ENCODE measurements at places on chromosomes 11 and 22.

GRCh38 chr11:46381819-46382645, 563 bp downstream of the MDK start:
- no peak for DNase-seq

GRCh38 chr11:14036469-14036868, 73.9 kb downstream of the SPON1 start:
- DNase-seq = no peak

DNA sequence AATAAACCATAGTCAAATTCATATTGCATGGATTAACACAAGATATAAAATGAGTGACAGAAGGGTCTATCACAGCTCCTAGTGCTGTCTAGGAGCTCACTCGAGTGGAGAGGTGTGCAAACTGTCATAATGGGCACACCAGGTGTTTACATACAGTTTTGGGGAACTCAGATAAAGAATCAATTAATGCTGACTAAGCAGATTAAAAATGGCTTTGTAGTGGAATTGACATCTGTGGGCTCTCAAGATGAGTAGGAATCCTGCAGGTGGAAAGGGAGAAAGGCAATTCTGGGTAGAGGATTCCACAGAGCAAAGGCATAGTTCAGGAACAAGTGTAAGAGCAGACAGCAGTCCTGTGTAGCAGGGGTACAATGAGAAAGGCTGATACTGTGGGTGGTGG, 496.2 kb upstream of the CCDC90B start:
- no peak for DNase-seq

GRCh38 chr11:14357881-14358728, 878 bp downstream of the RRAS2 start:
- DNase-seq = peak; percentile 41

GRCh38 chr11:119885861-119886567, 157.0 kb upstream of the NECTIN1 start:
- DNase-seq = no peak

DNA sequence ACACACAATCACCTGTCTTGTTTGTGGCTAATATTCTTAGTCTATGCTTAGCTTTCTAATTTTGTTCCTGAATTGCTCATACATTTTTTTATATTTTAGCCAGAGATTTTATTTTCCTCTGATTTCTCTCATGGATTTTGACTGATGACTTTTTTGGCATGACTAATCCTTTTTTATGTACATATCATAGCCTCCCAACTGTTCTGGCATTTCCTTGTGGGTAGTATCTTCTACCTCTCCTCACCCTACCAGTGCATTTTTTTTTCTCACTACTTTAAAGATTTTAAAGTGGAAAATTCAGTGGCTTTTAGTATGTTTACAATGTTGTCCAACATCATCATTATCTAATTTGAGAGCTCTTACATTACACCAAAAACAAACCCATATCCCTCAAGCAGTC, 84.4 kb upstream of the TENM4 start:
- DNase-seq = no peak

DNA sequence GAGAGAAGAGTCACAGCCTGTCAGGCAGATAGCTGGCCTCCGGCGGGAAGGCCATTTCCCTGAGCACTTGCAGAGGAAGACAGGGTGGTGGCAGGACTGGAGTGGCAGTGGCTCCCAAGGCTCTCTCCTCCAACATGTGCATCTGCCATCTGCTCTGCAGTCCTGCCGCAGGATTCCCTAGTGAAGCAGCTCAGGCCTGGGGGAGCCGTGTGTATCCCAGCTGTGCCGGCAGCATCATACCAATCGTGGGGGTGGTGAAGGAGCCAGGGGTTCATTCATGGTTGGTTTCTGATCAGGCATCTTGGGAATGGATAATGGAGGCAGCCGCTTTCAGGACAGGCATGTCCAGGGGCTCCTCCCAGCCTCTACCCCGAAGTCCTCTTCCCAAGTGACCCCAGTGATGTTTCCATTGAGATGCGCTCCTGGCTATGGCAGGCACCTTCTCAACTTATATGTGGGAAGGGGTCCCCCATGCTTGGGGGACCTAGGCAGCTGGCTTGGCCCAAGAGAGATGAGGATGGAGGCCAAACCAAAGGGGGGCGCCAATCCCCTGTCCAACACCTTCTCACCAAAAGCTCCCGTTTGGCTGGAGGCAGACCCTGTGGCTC, 6.1 kb downstream of the TAGLN start:
- DNase-seq = no peak

- DNase-seq = no peak
Observed at GRCh38 chr11:197741-198235, 4.9 kb downstream of the SCGB1C1 start.

DNA sequence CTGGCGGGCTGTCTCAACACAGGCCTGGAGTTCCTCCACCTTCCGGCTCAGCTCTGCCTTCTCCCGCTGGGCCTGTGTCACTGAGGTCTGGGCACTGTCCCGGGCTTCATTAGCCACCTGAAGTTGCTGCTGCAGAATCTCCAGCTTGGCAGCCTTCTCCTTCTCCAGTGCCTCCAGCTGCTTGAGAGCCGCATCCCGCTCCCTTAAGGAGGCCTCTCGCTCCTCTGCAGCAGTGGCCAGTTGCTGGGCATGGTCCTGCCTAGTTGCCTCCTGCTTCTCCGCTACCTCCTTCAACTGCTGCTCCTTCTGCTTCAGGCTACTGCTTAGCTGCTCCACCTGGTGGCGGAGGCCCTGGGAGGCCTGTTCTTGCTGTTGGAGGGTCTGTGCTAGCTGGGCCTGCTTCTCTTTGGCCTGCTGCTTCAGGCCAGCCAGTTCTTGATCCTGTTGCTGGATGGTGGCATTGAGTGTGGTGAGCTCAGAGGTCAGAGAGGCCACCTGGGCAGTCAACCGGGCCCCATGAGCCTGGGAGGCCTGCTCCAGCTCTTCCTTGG, 16.9 kb downstream of the IL18BP start:
- no peak for DNase-seq

GRCh38 chr11:104163100-104164027, 583 bp downstream of the PDGFD start:
- DNase-seq = no peak

DNA sequence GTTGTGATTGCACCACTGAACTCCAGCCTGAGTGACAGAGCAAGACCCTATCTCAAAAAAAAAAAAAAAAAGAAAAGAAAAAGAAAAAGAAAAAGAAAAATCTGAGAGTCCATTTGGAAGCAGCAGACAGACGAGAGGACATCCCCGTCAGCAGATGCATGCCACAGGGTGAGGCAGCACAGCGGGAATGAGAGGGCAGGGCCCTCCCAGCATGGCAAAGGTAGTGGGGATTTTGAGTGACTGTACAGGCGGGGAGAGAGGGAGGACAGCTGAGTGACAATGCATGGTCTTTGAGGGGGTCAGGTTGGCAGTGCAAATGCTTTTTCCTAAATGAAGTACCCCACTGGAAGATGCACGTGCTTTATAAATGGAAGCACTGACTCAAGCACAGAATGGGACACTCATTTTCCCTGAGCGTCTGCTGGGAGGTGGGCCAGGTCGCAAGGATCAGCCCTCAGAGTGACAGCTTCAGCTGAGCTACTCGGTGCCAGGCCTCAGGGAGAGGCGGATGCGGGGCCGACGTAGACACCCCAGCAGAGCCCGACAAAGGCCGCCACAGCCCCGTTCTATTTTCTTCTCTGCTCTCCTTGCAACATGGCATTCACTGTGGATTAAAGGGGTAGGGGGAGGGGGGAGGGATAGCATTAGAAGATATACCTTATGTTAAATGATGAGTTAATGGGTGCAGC, 113.5 kb downstream of the SHANK2 start:
- no peak for DNase-seq

GRCh38 chr11:61473370-61474012, 35.1 kb upstream of the LRRC10B start:
- no peak for DNase-seq

- no peak for DNase-seq
Observed at GRCh38 chr11:9280655-9281301, 15.6 kb upstream of the DENND5A start.

DNA sequence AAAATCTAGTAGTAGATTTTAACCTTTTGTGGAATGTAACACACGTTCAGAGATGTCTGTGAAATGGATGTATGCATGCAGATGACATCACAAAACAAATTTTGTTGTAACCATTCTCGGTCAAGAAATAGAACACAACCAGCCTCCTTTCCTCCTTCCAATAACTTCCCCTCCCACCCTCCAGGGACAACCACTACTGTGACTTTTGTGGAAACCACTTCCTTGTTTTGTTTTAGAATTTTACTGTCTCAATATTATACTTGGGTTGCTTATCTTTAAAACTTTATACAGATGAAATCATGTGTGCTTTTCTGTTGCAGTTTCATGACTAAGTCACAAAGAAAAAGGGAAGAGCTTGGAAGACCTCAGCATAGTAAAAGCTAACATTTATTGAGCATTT, 189.4 kb upstream of the NCAM1 start:
- DNase-seq = no peak

- no peak for DNase-seq
Observed at GRCh38 chr11:77375107-77375506, 73.6 kb upstream of the GDPD4 start.

DNA sequence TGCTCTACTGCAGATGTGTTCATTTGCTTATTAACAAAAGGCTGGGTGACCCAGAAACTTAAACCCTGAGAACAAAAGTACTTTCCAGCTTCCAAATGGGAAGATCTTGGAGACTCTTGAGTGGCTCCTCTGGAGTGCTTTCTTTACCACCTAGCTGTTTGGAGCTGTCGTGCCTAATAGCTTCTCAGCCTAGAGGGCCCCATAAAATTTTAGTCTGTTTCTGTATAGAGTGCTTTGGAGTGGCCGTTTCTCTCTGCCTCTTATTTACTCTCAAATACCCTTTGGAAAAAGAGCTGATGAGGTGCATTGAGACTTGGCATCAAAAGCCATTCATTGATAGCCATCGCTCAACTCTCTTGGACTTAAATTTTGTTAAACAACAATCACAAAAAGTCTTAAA, 50.7 kb downstream of the ZNRF3 start:
- DNase-seq = no peak

- DNase-seq = no peak
Observed at GRCh38 chr11:32382339-32383049, 52.8 kb downstream of the WT1 start.

- no peak for DNase-seq
Observed at GRCh38 chr11:83054001-83054400, 17.7 kb downstream of the RAB30 start.

- peak; percentile 64 for DNase-seq
Observed at GRCh38 chr22:45284705-45285262, at the start of gene UPK3A. UPK3A (plus strand) TSS chr22:45284949; CDS start chr22:45285014, 65 bp downstream.

DNA sequence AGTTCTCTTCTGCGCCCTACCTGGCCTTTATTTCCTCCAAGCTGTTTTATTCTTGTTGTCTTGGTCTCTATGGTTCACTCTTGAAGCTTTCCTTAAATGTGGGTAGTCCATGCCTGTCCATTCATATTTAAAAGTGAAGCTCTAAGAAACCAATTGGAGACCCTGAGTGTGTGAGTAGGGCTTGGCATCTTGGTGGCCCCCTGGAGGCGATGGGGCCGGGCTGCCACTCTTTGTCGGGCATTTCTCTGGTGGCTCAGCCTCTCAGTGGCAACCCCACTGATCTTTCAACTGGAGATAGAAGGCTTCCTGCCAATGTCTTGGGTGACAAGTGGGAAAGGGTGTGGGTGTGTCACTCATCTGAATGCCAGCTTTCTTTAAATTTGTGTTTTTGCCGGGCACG, 9.1 kb downstream of the TRPT1 start:
- DNase-seq = no peak

GRCh38 chr22:20549232-20549841, 41.9 kb downstream of the MED15 start:
- DNase-seq = no peak

DNA sequence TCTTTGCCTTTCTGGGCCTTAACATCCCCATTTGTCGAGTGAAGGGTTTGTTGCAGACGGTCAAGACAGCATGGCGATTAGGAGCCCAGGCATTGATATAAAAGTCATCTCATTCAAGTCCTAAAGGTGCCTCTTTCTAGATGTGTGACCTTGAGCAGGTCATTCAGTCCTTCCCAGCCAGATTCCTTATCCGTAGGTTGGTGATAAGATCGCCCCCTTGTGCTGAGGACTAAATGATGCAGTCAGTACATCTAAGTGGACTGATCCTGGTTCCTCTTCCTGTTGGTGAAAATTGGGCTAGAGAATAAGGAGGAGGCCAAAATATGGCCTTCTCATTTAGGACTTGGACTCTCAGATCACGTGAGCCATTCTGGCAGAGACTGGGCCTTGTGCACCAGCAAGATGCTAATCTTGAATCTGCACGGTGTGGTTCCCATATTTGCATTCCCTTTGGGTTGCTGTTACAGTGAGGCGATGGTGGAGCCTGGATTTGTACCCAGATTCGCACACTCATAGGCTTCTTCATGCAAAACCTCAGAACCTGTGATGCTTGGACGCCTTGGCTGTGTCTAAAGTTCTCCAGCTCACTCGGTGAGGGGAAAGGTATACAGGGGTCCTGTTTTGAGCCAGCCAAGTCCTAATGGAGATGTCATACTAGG, 156.8 kb downstream of the MYO18B start:
- no peak for DNase-seq

DNA sequence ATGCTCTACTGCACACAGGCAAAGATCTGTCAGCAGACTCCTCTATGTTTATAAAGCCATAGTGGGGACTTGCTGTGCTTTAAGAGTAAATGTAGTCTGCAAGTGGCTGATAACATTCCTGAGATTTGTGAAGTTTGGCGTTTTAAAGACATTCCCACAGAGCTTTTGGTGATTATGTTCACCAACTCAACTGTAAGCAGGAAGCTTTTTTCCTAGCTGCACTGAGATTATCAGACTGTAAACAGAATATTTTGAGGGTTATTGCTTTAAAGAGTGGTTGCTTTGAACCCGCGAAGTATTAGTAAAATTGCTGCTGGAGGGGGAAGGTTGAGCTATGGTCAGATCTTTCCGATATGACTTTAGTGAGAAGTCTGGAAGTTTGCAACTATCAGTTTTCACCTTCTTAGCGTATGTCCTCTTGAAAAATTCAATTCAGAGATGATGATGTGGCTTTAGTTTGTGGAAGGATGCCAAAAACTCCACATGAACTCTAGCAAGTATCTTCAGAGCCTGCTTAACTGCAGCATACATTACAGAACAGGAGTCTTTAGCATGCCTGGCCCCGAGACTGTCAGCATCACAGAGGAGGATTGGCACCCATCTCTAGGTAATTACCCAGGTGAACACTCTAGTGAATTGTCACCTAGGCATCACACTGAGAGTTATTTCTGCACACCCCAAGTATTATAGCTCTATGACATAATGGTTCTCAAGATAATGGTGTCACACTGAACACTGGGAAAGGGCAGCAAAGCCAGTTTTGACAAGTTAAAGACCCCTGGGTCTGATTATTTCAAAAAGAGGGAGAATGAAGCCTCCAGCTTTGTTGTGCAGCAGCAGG, 89.9 kb downstream of the MTNR1B start:
- no peak for DNase-seq

Data from frontal cortex (tissue), 4 donors.